RWPE2 (cell line): ENCODE measurements at places on chromosomes 4 and X.
A peak's percentile ranks its signal among the peaks of the same experiment; 100 is the strongest.

- DNase-seq: no peak
Observed at GRCh38 chrX:10728806-10729389, 108.5 kb upstream of the MID1 start.

DNA sequence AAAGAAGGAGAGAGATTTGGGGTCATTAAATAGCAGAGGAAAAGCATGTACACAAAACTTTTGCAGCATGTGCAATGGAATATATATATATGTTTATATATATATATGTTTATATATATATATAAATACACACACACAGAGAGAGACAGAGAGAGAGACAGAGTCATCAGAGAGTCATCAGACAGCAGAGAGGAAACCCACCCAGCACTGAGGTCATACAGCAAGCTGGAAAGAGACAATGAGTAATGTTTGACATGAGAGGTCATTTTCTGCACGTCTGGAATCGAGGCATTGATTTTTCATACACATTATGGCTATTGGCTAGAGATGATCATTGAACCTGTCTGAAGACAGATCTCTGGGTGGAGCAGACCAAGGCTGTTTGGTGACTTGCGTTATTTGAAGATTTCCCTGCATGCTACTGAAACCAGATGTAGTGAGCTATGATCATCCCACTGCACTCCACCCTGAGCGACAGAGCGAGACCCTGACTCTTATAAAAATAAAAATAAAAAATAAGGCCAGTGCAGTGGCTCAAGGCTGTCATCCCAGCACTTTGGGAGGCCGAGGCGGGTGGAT lies 48.8 kb upstream of the SHOX start:
- DNase-seq: no peak

GRCh38 chr4:79281566-79282359 lies 44.1 kb downstream of the NAA11 start:
- no peak for DNase-seq

DNA sequence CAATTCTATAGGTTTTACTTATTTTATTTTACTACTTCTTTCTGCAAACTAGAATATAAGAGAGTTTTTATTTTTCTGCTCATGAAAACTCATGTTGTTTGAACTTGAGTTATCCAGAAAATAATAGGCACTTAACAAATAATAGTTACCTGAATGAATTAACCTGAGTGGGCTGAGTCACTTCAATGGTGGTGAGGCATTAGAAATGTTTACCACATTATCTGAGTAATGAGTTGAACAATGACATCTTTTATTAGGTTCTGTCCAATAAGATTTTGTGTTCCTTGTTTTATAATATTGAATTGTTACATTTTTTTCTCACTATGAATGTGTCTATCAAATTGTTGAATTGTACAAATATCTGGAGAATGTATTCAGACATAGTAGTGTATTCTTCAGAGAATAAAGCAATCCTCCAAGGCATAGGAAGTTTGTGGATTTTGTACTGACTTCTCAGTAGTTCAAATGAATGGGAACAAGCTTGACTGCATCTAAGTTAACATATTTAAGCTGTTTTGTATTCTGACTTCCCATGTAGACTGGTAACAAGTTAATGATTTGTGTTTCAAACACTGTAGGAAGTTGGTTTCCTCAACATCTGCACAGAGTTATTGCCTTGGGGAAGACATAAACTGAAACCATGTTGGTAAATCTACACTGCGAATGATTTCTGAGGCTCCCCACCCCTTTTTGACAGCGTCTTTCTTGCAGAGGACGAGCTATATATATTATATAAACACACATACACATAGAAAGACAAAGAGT lies 1808.9 kb upstream of the TENM3 start:
- DNase-seq: no peak

GRCh38 chr4:40394236-40394635 lies 59.1 kb downstream of the CHRNA9 start:
- DNase-seq: no peak

DNA sequence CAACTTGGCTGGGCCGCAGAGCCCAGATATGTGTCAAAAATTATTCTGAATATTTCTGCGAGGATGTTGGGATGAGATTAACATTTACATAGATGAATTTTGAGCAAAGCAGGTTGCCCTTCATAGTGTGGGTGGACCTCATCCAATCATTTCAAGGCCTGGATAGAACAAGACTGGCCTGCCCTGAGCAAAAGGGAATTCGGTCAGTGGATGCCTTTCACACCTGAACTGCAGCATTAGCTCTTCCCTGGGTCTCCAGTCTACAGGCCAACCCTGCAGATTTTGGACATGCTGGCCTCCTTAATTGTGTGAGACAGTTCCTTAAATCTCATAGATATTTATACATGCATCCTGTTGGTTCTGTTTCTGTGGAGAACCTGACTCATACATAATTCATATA lies 32.4 kb upstream of the SLC10A4 start:
- DNase-seq: no peak

DNA sequence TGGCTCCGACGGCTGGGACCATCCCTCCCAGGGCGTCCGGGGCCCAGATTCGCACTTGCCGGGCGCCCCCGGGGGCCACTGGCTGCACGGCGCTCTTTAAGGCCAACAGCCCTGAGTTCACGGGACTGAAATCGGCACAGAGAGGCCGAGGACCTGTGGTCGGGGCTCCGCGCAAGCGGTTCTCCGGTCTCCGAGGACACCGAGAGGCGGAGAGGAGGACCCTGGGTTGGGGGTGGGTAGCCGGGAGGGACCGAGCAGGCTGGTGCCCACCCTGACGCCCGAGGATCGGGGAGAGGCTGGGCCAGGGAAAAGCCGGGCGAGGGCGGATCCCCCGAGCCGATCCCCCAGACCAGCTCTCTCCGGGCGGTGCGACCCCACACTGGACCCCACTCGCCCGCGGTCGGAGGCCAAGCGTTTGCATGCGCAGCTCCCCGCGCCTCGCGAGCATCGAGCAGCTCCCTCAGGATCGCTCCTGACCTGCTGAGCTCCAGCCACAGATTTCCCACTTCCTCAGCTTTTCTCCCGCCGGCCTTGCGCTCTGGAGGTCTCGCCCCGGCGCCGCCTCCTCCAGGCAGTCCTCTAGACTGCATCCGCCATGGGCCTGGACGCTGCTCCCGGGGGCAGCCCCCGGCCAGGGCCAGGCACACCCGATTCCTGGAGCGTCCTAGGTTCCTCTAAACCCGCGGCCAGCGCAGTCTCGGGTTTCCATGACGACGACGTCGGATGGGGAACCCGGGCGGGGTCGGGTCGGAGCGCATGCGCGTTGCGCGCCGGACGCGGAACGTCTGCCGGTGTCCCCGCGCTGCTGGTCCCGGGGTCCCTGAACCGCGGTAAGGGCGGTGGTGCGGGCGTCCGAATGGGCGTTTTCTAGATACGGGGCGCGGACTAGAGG lies 17.6 kb upstream of the NAT8L start:
- peak; percentile 80 for DNase-seq

- peak; percentile 17 for DNase-seq
Observed at GRCh38 chrX:153878969-153879653, 6.9 kb downstream of the L1CAM start.

GRCh38 chrX:154661899-154662298 lies 8.5 kb upstream of the CTAG2 start:
- no peak for DNase-seq

DNA sequence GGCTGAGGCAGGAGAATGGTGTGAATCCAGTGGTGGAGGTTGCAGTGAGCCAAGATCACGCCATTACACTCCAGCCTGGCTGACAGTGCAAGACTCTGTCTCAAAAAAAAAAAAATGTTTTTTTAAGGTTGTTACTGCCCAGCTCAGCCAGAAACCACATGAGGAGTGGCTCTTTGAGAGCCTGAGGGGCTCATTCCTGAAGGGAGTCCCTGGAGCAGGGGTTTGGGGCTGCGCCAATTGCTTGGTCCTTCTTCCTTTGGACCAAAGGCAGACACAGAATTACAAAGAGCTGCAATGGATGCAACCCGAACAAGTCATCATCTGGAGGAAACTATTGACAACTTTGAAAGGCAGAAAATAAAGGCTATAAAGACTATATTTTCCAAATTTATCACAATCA lies 60.6 kb upstream of the WWC2 start:
- DNase-seq: no peak

DNA sequence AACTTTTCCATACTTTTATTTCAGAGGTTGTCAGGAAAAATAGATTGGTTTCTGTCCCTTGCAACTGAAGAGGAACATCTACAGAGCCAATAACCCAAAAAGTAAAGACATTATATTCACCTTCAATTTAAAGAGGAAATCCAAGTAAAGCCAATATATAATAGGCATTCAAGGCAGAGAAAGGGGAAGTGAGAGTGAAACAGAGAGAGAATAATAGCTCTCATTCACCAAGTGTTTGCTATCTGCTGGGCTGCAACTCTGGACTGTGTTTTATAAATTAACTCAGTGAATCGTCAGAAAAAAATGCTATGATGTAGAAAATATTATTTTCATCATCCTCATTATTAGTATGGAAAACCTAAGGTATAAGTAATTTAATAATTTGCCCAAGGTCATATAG lies 448.5 kb downstream of the TRAM1L1 start:
- no peak for DNase-seq

DNA sequence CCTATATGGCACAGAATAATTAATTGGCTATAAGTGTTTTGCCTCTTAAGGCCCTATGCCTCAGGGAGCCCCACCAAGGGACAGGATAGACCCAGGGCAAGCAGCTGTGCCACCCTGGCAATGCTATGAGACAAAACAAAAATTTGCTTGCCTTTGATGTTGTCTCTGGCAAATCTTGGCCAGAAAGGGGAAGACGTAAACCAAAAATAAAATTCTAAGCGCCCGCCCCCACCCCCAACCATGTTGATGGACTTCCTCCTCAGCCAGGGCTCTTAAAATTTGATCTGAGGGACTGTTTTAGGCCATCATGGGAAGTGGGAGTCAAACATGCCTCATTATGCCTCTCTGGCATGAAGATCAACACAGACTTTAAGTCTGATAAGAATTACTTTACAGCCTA lies 130.5 kb upstream of the APOOL start:
- DNase-seq: no peak
